Stimulated activated CD8-positive, alpha-beta memory T cell treated with anti-CD3 and anti-CD28 coated beads, Interleukin-7, amount 100 ng/mL, for 1 hour (primary cell): ENCODE measurements at places on chromosomes 4 and X.
A peak's percentile ranks its signal among the peaks of the same experiment; 100 is the strongest.

DNA sequence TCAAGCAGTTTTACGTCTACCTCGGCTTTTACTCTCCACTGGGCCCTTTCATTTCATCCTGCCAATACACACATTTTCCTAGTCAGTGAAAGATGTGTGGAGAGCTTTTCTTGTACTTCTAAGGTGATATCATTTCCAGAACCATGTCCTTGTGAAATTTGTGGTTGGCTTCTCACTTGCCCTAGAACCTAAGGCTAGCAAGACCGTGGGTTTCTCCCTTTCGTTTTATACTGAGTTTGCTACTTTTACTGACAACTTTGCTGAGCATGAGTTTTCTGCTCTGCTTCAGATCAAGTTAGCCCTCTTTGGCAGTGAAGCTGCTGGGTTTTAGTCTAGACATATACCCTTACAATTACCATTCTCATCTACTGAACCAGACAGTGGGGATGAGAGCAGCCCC, 95.7 kb upstream of the FRMPD4 start:
- no peak for DNase-seq

GRCh38 chr4:61225656-61226055, 25.5 kb downstream of the ADGRL3 start:
- no peak for DNase-seq

GRCh38 chr4:8393593-8394038, 46.9 kb downstream of the ACOX3 start:
- DNase-seq, result no peak

- no peak for DNase-seq
Measured at GRCh38 chr4:14920759-14921320, 81.4 kb upstream of the CPEB2 start.

GRCh38 chr4:88763075-88763474, 65.4 kb upstream of the NAP1L5 start:
- DNase-seq, result no peak

DNA sequence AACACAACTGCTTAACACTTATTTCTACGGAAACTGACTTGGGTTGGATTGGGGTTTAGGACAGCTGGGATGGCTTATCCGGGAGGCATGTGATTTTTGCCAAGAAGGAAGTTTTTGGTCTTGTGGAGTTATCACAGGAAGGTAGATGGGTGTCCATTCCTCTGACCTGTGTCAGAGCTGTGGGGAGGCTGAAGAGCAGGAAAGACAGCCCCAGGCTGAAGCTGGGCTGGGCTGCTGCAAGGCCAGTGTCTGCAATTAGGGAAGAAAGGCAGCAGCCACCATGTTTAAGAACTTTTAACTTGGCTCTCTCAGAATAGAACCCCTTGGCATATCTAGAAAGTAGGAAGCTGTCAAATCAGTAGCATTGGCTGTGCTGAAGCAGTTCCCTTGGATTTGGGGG, 42.3 kb downstream of the CCNG2 start:
- no peak for DNase-seq

DNA sequence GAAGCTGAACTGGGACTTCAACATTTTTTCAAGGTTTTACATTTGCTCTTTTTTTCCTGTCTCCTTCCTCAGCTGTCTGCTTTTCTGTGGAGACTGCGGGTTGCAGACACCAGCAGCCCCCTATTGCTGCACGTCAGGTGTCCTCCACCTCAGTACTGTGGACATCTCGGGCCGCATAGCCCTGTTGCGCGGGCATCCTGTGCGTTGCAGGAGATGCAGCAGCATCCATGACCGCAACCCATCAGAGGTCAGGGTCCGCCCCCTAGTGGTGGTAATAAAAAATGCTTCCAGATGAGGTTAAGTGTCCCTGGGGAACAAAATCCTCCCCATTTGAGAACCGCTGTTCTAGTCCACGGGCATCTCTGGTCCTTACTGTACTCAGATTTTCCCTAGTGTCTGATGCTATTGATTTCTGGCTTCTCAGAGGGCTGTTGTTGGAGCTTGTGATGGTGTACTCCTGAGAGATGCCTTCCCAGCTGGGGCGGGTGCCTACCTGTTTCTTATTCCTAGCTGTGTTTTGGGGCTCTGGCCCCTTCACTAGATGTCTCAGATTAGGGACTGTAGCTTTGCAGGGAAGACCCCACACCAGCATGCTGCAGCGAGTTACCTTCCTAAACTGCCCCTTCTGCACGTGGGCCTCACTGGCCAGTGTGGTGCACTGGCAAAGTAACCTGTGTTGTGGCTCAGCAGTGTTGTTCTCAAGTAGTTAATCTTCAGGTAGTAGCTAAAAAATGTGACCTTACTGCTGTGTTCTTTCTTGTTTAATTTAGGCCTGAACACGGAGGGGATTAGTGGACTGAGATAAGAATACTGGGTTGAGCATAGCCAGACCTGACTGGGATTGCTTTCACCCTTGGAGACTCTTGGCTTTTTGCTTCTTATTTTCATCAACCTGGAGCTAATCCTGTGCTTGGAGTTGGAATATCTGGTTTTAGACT, 28.2 kb downstream of the NSD2 start:
- DNase-seq, result peak; percentile 45

- DNase-seq, result no peak
Measured at GRCh38 chrX:11205796-11206195, 87.4 kb upstream of the AMELX start.

GRCh38 chr4:150123796-150124677, 45.8 kb downstream of the DCLK2 start:
- DNase-seq, result no peak

GRCh38 chr4:70667740-70668535, 1.6 kb upstream of the JCHAIN start:
- no peak for DNase-seq

GRCh38 chr4:6888506-6889071, 21.0 kb upstream of the TBC1D14 start:
- DNase-seq, result no peak

GRCh38 chrX:3268829-3269228, 77.6 kb downstream of the MXRA5 start:
- DNase-seq, result no peak

DNA sequence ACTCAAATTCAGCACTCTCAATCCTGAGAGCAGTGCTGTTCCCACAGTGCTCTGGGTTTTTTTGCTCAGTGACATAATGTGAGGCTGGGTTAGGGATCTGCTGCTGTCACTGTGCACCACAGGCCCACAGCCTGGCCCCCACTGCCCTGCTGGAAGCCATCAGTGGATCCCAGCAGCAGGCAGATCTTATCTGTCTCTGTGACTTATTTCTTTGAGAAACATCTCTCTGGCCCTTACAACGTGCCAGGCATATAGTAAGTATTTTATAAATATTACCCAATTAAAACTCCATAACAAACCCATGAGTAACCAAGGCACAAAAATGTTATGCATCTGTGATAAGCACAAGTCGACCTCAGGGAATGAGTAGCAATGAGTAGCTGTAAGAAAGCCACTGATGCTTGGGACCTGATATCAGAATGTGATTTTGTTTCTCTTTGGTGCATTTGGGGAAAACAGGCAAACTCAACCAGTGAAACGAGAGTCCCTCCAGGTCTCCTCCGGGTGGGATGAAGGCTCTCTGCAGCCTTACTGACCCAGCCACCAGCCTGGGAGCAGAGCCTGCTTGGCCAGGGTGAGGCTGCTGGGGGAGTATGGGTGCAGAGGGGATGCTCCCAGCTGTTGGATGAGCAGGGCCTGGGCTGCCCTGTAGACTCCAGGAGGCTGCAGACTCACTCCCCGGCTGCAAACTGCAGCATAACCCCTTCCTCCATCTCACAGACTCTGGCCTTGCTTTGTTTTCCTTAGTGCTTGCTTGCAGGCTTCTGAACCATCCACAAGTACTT, 172.7 kb upstream of the LNX1 start:
- no peak for DNase-seq

GRCh38 chr4:113524505-113525186, 236.9 kb downstream of the CAMK2D start:
- no peak for DNase-seq

DNA sequence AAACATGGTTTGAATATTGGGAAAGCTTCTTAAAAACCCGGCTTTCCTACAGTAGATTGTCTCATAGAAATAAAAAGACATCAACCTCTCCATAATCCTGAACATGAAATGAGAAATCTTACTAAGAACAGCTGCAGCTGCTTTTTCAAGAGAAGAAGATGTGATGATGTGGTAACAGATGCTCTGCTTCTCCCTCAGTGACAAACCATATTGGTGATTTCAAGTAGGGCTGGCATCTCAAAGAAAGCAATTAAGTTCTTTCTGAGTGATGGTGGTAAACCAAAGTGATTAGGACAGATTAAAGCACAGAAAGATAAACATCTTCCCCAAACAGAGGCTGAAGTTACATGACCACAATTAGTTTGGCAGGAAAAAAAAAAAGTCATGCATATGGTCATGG, 1477.7 kb downstream of the RAPGEF2 start:
- DNase-seq, result no peak

- DNase-seq, result no peak
Measured at GRCh38 chrX:103773445-103773844, 3.2 kb upstream of the PLP1 start.

DNA sequence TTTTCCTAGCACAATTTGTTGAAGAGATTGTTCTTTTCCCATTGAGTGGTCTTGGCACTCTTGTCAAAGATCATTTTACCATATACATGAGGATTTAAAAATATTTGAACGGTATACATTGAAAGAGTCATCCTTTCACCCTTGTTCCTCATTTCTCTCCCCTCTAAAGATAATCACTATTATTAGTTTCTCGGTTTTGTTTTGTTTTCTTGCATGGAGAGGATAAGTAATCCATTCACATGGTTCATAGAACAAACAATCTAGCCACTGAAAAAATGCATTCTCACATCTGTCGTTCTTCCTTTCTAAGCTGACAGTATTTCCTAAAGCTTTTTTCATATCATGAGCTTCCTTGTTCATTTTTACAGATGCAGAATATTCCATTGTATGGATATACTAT, 39.2 kb upstream of the MSMO1 start:
- DNase-seq, result no peak

DNA sequence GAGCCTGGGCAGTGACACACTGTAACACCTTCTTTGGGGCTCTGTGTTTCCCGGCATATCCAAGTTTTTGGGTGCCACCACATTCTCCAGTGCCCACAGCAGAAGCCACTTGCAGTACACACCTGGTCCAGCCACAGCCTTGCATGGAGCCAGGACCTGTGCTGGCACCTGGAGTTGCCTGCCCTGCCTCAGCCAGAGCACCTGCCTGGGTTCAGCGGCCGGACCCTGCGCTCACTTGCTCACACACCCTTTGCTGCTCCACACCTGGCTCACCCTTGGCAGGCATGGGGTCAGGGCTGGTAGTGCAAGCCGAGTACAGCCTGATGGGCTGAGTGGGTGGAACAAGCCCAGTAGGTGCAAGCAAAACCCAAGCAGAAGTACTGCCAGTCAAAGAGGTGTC, 1511.1 kb downstream of the TECRL start:
- no peak for DNase-seq

DNA sequence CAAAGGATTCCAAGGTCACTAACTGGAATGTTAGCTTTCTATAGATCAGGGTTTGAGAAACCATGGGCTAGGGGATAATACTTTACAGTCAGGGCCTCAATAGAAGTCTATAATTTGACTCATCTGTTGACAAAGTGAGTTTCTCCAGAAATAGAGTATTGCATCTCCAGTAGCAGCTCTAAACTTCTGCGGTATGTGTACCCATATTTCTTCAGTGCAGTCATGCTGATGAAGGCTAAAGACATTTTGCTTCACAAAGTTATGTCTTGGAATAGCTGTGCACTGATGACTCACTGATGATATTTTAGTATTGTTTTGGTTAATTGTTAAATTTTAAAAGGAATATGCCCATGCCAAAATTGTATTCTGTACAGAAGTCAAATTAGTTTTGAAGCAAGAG, 464.9 kb upstream of the AMOT start:
- no peak for DNase-seq

- no peak for DNase-seq
Measured at GRCh38 chr4:90254357-90254756, 127.2 kb downstream of the CCSER1 start.

DNA sequence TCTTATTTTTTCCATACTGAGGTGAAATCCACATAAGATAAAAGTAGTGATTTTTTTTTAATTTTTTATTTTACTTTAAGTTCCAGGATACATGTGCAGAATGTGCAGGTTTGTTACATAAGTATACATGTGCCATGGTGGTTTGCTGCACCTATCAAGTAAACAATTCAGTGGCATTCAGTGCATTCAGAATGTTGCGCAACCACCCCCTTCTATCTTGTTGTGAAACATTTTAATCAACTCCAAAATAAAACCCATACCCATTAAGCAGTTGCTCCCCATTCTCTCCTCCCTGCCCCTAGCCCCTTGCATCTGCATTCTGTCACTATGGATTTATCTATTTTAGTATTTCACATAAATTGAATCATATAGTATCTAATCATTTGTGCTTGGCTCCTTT, 121.2 kb downstream of the KLHL13 start:
- no peak for DNase-seq

GRCh38 chrX:71909956-71910355, 689 bp upstream of the NHSL2 start:
- DNase-seq, result no peak

GRCh38 chrX:140163371-140164159, 198.2 kb upstream of the CXorf66 start:
- DNase-seq, result no peak

DNA sequence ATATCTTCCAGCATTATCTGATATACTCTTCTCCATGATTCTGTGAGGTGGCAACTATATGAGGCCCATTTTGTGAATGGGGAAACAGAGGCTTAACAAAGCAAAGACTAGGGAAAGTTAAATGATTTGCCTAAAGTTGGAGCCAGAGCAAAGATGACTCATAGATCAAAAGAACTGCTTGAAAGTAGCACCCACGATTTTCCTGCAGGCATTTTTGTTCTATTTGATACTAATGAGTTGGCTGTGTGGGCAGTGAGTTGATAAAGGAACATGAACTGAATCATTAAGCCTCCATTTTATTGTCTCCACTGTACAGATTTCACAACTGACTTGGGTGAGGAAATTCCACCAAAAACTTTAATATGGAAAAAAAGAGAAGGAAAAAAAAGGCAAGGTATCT, 138.9 kb upstream of the IGFBP7 start:
- no peak for DNase-seq

- DNase-seq, result no peak
Measured at GRCh38 chr4:165630671-165631070, 242.4 kb upstream of the TLL1 start.

DNA sequence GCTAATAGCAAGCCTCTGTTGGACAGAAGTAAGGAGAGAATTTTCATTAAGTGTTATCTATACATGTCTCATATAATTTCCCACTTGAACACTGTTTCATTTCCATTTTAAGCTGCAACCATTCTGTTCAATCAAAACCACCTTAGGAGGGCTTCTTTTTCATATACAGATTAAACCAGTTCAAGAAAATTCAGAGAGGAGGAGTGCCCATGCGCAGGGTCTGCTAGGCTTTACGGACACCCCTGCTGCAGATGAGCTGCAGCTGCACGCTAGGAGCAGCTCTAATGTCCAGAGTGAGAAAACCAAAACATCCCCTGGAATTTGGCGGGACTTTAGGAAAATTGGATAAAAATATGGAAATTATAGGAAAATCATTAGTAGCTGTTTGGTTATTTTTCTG, 541.0 kb downstream of the SPRY1 start:
- no peak for DNase-seq

GRCh38 chr4:183353557-183353956, 31.3 kb upstream of the CLDN24 start:
- DNase-seq, result no peak

- DNase-seq, result no peak
Measured at GRCh38 chr4:26174027-26174426, 146.8 kb upstream of the RBPJ start.
